ENCODE measurements at places on chromosomes 6 and 20. TPM values are rescaled to one million over a fixed set of nuclear protein-coding genes. Genes with fewer than 3 reads are reported as not detected.

- H3K36me3 ChIP-seq = no peaks in the 10 kb centered on the region
- H3K27me3 ChIP-seq = no peaks in the 10 kb centered on the region
- H3K4me3 ChIP-seq = no peak overlapping the region
- no peak overlapping the region for H3K27ac ChIP-seq
These were observed 442.2 kb upstream of the MAN1A1 start for GRCh38 chr6:119791736-119792135.

- H3K4me3 ChIP-seq = no peak overlapping the region
- H3K36me3 ChIP-seq = no peaks in the 10 kb centered on the region
- H3K27me3 ChIP-seq = no peaks in the 10 kb centered on the region
- no peaks in the 10 kb centered on the region for H3K4me1 ChIP-seq
- no peak for DNase-seq
- no peak overlapping the region for H3K27ac ChIP-seq
These were observed 52.5 kb downstream of the DCBLD1 start for GRCh38 chr6:117534974-117535373.

DNA sequence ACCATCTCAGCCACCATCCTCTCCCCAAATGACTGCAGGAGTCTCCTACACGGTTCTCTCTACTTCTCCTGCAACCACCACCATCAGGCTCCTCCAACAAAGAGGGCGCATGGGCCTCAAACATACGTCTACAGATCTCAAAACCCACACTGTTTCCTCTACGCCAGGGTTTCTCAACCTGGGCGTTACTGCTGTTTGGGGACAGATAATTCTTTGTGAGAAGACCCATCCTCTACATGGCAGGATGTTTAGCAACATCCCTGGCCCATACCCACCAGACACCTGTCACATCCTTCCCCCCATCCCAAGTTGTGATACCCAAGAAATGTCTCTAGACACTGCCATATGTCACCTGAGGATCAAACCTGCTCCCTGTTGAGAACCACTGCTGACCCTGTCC is 45.0 kb downstream of the ELMO2 start:
- H3K27ac ChIP-seq = peak overlapping the region; percentile 57
- peaks cover 20% of the 10 kb centered on the region for H3K36me3 ChIP-seq
- DNase-seq = no peak
- H3K4me3 ChIP-seq = no peak overlapping the region
- H3K27me3 ChIP-seq = no peaks in the 10 kb centered on the region

EPPIN gene
- 0.21 TPM for polyA plus RNA-seq

GRCh38 chr6:144127097-144127496 is 23.2 kb upstream of the STX11 start:
- peaks cover 5% of the 10 kb centered on the region for H3K4me1 ChIP-seq
- H3K27ac ChIP-seq = no peak overlapping the region
- DNase-seq = no peak
- H3K4me3 ChIP-seq = no peak overlapping the region
- H3K27me3 ChIP-seq = no peaks in the 10 kb centered on the region
- no peaks in the 10 kb centered on the region for H3K36me3 ChIP-seq

DNA sequence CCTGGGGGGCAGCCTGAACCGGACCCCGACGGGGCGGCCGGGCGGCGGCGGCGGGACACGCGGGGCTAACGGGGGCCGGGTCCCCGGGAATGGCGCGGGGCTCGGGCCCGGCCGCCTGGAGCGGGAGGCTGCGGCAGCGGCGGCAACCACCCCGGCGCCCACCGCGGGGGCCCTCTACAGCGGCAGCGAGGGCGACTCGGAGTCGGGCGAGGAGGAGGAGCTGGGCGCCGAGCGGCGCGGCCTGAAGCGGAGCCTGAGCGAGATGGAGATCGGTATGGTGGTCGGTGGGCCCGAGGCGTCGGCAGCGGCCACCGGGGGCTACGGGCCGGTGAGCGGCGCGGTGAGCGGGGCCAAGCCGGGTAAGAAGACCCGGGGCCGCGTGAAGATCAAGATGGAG is 636 bp downstream of the SRF start:
- H3K4me1 ChIP-seq = peaks cover 25% of the 10 kb centered on the region
- DNase-seq = no peak
- peaks cover 2% of the 10 kb centered on the region for H3K27me3 ChIP-seq
- H3K27ac ChIP-seq = peak overlapping the region; percentile 93
- H3K4me3 ChIP-seq = peak overlapping the region; percentile 72

MUCL3 gene
- 0.02 TPM for polyA plus RNA-seq

DNA sequence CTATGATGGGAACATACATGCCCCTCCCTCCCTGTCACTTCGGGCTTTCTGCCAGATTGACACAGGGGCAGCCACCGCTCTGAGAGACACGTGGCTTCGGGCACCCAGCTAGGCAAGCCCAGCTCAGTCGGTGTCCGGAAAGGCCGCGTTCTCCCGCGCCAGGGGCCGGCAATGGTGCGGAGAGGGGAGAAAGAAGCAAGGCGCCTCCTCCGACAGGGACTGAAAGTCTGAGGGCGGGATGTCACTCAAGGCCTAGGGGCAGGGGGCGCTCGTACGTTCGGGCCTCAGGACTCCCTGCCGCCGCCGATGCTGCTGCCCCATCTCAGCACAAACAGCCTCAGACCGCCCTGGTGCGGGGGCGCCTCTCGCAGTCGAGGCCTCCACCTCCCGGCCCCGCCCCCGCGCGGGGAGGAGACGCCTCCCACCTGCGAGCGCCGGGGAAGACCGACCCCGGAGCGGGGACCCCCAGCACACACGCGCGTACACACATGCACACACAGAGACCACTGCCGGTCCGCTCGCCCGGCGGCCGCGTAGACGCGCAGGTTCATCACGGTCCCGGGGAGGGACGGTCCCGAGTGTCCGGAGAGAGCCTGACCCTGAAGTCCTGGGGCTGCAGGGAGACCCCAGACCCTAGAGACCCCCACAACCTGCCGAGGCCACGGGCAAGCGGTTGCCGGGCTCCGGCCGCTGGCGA is 1.9 kb downstream of the GRM4 start:
- H3K27ac ChIP-seq = no peak overlapping the region
- peaks cover 97% of the 10 kb centered on the region for H3K27me3 ChIP-seq
- H3K4me3 ChIP-seq = no peak overlapping the region
- DNase-seq = peak; percentile 60

DNA sequence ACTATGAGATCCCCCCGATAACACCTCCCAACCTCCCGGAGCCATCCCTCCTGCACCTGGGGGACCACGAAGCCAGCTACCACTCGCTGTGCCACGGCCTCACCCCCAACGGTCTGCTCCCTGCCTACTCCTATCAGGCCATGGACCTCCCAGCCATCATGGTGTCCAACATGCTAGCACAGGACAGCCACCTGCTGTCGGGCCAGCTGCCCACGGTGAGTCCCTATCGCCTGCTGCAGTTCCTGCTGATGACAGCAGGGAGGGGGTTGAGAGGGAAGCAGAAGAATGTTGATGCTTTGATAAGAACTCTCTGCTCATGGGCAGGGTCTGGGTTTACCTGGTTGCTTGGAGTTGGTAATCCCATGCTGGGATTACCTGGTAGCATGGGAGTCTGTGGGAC is 91.9 kb downstream of the TOX2 start:
- peaks cover 13% of the 10 kb centered on the region for H3K36me3 ChIP-seq
- peaks cover 8% of the 10 kb centered on the region for H3K4me1 ChIP-seq
- H3K27ac ChIP-seq = no peak overlapping the region
- no peak overlapping the region for H3K4me3 ChIP-seq
- DNase-seq = no peak

DNA sequence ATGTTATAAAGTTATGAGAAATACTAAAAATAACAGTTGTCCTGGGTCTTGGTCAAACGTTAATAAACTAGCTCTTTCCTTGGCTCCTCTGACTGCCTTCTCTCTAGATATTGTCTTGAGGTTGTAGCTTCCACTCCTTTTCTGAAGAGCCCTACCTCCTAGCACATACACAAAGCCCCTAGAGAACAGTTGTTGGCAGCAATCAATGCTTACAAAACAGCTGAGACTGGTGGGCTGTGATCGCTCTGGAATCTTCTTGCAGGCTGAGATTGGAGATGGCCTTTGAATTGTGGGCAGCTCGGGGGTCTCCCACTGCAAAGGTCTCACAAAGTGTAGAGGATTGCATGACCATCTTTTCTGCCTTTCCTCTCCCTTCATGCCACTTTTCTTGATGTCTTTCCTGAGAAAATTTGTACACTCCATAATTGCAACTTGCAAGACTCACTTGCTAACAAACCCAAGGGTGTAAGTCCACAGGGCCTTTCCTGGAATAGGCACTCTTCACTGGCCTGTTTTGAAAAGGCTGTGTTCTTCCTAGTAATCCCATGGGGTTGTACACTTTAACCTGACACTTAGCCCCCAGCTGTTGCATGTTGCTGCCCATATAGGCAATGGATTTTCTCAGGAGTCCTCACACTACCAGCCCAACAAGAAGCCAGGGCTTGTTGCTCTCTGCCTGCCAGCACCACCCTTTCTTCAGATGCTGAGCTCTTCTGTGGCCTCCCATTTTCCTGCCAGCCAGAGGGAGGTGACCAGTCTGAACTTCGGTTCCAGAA is 99.9 kb downstream of the TCP11 start:
- H3K4me1 ChIP-seq = peaks cover 9% of the 10 kb centered on the region
- no peak for DNase-seq
- H3K27me3 ChIP-seq = no peaks in the 10 kb centered on the region
- peaks cover 3% of the 10 kb centered on the region for H3K36me3 ChIP-seq
- H3K4me3 ChIP-seq = no peak overlapping the region

PLCB1 gene
- 4.1 TPM for polyA plus RNA-seq

GRCh38 chr6:104606361-104606760 is 253.4 kb downstream of the HACE1 start:
- no peak overlapping the region for H3K27ac ChIP-seq
- no peak overlapping the region for H3K4me3 ChIP-seq
- DNase-seq = no peak
- no peaks in the 10 kb centered on the region for H3K36me3 ChIP-seq

- H3K4me3 ChIP-seq = no peak overlapping the region
- H3K27me3 ChIP-seq = no peaks in the 10 kb centered on the region
- H3K4me1 ChIP-seq = no peaks in the 10 kb centered on the region
- DNase-seq = no peak
These were observed 20.4 kb downstream of the SIRPD start for GRCh38 chr20:1536893-1537730.

DNA sequence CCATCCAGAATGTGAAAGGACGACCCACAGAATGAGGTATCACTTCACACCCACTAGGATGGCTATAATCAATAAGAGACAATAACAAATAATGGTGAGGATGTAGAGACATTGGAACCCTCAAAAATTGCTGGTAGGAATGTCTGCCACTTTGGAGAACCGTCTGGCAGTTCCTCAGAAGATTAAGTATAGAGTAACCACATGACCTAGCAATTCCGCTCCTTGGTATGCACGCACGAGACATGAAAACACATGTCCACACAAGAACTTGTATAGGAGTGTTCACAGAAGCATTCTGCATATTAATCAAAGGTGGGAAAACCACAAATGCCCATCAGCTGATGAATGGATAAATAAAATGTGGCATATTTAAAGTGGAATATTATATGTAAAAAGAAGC is 100.6 kb downstream of the IRF4 start:
- H3K4me3 ChIP-seq = no peak overlapping the region
- no peak overlapping the region for H3K27ac ChIP-seq
- DNase-seq = no peak
- H3K4me1 ChIP-seq = peaks cover 3% of the 10 kb centered on the region
- H3K27me3 ChIP-seq = no peaks in the 10 kb centered on the region

DNA sequence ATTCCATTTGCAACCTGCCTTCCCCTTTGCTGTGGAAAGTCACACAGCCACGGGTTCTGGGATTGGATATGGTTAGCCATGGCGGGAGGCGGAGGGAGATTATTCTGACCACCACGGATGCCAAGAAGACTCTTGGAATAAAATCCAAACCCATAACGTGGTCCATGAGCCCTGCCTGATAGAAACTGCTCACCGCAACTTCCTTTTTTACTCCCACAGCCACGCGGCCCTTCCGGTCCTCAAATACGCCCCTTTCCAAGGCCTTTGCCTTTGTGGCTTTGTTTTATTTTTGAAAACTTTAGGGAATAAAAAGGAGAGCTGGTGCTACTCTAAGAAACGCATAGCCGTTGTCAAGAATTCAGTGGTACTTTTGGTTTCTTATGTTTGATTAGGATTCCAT is 602.5 kb upstream of the CDH4 start:
- H3K4me3 ChIP-seq = no peak overlapping the region
- H3K36me3 ChIP-seq = no peaks in the 10 kb centered on the region
- H3K27me3 ChIP-seq = no peaks in the 10 kb centered on the region
- H3K27ac ChIP-seq = no peak overlapping the region
- no peak for DNase-seq
- no peaks in the 10 kb centered on the region for H3K4me1 ChIP-seq

- no peaks in the 10 kb centered on the region for H3K27me3 ChIP-seq
- no peak for DNase-seq
- H3K4me3 ChIP-seq = no peak overlapping the region
- no peaks in the 10 kb centered on the region for H3K4me1 ChIP-seq
These were observed 702.7 kb upstream of the AGPAT4 start for GRCh38 chr6:161976553-161976952.

DNA sequence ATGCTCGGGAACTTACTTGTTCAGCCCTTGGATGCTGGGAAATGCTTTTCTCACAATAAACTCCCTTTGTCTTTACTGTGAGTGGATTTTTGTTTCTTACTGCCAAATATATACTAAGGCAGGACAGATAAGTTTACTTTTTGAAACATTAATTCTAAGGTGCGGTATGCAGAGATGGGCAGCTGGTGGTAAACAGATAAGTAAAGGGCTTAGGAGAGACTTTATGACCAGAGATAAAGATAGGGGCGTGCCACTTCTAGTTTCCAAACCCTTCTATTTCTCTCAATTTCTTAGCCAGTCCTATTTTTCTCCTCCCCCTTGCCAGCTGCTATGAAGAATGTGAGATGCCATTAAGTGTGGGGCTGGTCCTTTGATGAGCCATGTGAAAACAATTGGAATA is 16.3 kb downstream of the SAMD3 start:
- no peaks in the 10 kb centered on the region for H3K27me3 ChIP-seq
- no peaks in the 10 kb centered on the region for H3K36me3 ChIP-seq
- DNase-seq = no peak
